ENCODE measurements at places on chromosomes 2 and 18.

DNA sequence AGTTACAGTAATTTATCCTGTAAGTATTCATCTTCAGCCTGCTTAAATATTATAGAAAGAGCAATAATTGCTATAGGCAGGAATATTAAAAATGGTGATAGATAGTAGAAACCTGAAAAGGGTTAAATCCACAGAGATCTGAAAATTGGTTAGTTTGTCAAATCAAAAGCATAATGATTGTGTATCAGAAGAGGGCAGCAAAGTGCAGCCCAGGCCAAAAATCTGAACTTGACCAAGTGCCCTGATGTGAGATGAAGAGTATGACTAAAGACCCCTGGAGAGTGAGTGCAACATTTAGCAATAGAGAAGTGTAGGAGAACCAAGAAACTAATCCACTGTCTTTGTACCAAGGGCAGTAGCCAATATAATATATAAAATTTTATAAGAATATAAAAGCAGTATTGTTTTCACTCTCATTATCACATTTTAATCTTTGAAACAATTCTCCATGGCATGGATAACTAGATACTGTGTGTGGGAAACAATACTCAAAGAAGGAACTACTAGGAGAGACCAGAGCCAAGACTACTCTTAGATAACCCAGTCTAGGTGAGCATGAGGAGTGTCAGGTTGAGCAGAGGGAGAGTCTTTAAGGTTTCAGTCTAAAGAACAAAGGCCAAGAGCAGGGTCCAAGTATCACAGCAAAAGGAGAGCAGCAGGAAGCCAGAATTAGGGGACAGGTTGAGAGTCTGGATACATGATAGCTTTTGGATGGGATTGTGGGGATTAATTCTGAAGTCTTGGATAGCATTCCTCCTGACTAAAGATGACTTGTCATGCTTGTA lies 148.7 kb downstream of the CALCRL start:
- DNase-seq: no peak

- DNase-seq: no peak
Observed at GRCh38 chr18:46080156-46080555, 8.1 kb upstream of the PSTPIP2 start.

DNA sequence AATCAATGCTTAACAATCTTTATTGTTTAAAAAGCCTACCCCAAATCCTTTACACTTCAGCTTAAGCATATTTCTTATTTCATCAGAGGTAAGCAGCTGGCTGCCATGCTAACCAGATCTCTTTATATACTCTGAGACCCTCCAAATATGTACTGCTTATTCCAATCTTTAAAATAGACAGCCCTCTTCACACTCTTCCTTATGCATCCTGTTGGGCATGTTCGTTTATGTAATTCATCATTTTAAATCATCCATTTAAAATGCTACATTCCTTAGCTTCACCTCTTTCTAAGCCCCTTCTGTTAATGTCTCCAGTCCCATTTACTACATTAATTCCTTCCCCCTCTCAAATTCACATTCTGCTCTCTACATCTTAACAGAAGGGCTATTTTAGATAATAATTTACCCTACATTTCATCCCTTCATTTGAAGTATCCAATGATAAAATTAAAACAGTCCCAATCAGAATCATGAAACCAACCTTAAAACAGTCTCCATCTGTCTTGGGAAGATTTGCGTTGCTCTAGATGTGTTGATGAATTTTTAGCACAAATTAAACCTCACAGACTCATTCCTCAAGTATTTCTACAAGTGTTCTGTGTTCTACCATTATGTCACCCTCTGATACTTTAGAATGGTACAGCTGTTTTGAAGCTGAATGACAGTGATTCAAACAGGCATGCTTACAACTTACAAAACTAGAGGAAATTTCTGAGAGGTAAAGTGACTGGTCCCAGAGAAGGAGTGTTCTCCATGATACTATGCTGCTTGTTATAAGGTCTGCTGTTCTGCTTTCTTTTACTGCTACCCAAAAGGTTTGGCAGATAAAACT lies 59.1 kb downstream of the ZNF385B start:
- no peak for DNase-seq

DNA sequence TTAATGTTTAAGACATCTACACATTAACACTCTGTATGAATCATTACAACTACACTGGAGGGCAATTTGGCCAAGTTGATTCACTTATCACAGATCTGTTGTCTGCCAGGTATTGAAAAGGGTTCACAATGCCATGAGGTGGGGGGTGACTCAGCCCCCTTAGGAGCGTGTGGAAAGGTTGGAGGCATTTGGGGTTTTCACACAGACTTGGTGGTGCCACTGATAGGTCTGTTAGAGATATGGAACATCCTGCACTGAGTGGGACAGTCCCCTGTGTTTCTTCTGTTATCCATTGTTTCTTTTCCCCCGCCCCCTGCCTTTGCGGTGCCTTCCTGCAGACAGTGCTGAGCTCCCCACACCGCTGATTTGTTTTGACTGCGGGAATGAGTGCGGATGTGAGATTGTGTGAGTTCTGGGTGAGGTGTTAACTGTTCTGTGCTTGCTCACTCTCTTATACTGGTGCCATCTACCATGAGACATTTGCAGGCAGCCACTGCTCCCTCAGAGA lies 9.3 kb upstream of the TSN start:
- peak; percentile 61 for DNase-seq

- no peak for DNase-seq
Observed at GRCh38 chr2:145927131-145927950, 1407.4 kb upstream of the ZEB2 start.

GRCh38 chr2:130972410-130972809 lies 120.8 kb downstream of the FAM168B start:
- no peak for DNase-seq

DNA sequence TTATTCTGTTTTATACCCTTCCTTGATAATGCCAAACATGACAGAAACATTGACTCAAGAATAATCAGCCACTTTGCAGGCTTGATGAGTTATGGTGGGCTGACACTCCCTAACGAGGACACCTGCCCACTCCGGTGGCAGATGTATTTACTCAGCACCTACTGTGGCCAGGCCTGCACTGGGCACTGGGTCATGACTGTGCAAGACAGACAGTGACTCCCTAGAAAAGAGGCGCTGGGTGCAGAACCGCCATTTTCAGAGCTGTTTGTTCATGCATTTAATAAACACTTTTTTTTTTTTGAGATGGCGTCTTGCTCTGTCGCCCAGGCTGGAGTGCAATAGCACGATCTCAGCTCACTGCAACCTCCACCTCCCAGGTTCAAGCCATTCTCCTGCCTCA lies 32.5 kb downstream of the SNED1 start:
- no peak for DNase-seq

GRCh38 chr2:183079139-183079775 lies 710 bp downstream of the DUSP19 start:
- no peak for DNase-seq
